Right atrium auricular region (tissue), 2 donors: ENCODE measurements at places on chromosomes 4 and X.

DNA sequence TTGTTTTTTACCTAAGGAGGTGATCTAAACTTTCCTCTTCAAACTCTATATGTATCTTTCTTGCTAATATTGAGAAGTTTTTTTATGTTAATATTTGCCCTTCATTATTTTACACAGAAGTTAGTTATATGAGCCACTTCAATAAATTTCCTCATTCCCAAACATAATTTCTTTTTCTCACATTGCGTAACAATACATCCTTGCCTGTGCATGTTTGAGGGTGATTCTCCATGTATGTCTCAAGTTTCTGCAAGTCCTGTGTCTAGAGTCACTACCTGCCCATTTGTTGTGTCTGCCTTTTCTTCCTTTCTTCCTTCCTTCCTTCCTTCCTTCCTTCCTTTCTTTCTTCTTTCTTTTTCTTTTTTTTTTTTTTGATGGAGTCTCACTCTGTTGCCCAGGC is 2057.9 kb downstream of the PCDH7 start:
- DNase-seq: no peak

DNA sequence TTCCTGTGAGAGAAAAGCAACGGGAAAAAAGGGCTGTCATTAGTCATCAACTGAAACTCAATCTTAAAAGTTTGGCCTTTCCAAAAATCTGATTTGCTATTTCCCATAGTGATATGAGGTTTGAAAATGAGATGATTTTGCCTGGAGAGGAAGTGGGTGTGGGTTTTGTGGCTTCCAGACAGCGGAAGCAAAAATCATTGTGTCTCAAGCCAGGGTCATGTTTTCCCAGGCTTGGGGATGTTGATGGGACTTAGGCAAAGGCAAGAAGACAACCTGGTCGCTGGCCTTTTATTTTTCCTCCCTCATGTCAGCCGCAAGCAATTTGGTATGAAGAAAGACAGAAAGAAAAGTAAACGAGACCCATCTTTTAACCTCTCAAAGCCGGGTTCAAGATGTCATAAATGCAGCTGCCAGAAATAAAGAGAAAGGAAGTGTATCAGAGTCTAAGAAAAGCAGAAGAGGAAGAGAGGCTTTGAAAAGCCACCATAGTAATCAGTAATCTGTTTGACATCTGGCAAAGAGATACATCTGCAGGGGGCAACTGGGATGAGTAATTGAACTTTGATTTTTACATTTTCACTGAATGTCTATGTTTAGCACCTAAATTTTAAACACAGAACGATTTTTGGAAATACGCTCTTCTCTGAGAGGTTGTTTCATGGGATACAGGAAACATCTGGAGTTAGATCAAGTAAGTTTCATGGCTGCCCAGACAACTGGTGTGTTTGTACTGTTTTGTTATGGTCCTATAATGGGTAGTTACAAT is 521.6 kb upstream of the SLIT2 start:
- DNase-seq: no peak

DNA sequence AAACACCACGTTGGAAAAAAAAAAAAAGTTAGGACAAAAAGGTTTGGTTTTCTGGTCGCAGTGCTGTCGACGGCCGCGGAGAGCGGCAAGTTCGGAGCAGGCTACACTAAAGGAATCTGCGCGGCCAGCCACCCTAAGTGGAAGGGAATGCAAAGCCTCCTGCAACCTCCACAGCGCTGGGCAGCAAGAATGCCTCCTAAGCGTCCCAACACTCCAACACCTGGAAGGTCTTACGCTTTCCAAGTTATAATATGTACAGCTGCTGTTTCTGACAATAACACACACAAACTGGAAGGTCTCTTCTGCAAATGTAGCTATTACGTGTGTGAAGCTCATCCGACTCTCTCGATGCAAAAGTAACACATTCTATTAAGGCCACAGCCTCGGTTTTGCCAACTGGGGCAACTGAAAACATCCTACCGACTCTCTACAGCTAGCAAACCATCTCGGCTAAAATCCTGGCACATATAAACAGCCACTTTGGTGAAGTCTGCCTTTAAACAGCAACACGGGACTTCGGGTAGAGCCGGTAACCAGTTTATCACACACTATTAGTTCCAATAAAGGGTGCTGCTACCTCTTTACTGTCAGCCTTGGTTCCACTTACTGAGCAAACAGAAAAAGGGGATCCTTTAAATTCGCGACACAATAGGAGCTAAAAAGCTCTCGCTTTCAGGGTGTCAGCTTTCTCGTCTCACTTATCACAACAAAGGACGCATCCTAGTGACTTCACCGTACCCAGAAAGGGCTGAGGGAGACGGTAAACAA is 895 bp downstream of the SMIM14 start:
- DNase-seq: peak; percentile 68

DNA sequence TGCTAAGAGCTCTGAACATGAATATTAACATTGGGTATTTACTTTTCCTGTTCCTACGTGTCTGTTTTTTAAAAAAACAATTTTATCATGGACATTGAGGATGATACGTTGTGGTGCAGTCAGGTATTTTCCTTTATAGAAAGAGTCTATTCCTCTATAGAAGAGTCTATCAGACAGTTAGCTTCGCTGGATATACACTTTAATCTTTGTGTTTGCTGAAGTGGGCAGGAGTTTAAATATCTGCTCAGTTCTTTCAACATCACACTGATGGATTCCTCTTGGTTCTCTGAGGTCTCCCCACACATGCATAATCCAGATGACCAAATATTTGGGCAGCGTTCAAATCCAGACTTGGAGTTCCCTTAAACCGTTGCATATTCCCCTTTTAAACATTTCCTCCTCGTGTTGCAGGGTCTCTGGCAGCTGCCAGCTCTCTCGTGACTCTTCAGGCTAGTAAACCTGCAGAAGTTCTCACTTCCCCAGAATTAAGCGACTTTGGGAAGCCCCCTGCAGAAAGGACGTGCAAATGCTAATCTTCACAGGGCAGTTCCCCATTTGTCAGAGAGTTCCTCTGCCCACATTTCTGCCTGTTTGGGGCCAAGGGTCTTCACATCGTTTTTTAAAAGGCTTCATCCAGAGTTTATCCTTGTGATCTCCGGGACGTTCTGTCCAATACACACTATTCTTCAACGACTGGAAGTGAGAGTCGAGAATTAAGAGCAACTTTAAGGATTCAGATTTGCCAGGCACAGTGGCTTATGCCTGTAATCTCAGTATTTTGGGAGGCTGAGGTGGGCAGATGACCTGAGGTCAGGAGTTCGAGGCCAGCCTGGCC is 20.5 kb upstream of the DHRSX start:
- no peak for DNase-seq

DNA sequence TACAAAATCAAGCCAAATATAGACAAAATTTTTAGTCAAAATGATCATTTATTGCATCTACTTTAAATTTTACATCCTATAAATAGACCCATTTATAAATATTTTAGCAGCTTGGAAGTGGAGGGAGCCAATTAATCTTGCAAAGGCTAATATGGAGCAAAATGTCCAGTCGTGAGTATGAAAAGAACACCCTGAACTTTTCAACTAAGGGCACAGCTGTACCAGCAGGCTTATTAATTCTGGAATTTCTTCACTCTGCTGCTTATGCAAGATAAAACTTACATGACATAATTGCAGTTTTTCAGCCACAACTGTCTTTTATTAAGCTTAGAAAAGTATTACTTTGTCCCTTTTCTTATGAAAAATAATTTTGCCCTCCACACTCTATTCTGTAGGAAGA is 22.9 kb upstream of the USP53 start:
- DNase-seq: no peak

GRCh38 chr4:162061214-162061613 is 102.6 kb downstream of the FSTL5 start:
- no peak for DNase-seq

DNA sequence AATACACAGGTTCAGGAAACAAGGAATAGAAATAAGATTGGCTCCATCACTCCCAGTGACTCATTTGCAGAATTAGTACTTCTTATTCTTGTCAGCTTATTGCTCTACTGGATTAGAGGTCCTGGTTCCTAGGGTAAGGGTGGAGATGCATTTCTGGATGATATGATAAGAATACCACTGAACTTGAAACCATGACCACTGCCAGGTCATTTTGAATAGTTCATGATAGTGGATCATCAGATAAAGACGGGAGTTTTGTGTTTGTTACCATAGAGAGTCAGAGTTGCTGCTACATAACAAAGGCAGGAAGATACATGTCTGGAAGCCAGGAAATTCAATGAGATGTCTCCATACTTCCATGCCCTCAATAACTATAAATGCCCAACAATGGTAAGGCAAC is 109.2 kb upstream of the FAT1 start:
- DNase-seq: no peak

- DNase-seq: no peak
These were observed 237.3 kb downstream of the AR start for GRCh38 chrX:67781132-67781531.

DNA sequence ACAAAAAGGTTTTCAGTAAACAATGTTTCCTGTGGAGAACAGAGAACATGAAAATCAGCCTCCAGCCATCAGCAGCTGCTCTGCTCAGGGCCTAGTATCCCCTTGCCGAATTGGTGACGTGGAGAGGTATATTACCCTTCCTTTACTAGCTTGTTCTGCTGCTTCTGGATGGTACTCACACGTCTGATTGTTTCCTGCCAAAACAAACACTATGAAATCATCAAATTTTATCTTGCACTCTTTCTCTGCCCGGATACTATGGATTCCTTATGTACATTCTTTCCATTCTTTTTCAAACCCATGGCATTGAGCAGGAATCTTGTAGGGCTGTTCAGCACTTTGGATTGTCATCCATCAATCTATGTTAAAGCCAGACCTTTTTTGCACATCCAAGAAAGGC is 18.8 kb upstream of the METAP1 start:
- DNase-seq: no peak

DNA sequence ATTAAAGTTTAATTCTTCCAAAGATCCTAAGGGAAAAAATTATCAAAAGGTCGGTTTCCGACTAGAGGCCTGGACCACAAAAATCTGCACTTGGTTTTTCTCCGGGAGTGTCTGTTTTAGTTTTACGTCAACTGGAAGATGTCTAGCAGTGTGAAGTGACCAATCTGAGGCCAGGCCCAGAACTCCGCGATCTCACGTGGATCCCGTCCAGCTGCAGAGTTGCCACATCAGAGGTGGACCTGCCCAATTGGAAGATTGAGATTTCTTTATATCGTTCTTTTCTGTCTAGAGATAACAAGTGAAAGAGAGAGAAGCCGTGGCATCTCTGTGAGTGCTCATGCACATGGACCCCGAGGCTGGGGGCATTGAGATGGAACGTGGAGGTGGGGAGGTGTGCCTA is 115.8 kb downstream of the AFF1 start:
- peak; percentile 89 for DNase-seq

DNA sequence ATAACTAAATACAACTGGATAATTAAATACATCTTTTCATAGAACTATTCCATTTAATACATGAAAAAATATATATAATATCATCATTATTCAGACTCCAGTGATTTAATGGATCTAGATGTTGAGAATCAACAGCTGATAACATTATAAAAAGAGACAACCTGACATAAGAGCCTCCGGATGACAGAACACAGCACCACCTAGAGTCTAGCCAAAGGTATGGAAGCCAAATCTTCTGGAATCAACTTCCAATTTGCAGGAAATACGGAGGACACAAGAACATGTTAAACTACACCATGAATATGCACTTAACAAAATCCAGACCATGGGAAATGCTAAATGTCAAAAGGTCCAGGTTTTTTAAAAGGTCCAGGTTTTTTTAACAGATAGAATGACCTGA is 55.0 kb downstream of the LRBA start:
- DNase-seq: no peak

- no peak for DNase-seq
These were observed 7.2 kb downstream of the IL15 start for GRCh38 chr4:141643557-141643956.

DNA sequence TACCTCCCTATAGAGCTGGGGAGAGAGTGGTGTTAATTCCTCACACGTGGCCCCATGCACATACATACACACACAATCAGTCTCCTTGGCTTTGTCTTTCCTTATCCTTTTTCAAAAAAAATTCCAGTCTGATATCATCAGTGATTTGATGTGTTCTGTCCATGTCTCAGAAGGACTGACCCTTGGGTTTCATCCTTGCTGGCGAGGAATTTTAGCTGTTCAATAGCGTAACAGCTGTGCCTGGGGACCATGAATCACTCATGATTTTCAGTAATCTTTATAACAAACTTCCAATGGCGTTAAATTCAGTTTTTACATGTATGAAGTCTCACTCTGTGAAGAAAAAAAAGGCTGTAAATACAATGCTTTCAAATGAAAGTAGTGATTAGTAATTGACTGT is 204.6 kb downstream of the RBMX2 start:
- no peak for DNase-seq

DNA sequence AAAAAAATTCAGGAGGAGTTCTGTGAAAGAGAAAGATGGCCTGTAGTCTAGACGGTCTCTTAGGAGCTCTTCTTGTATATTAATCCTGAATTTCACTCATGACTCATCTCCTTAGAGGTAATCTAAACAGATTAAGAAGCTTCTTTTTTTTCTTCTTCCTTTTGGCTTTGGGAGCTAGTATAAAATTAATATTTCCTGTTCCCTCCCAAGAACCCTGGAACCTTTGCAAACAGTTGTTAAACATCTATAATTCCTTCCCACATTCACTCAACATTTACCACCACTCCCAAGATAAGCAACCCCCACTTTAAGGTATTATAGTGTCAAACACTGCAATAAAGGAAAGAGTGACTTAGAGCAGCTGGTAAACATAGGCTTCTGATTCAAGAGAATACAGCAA is 146.4 kb upstream of the EDNRA start:
- DNase-seq: no peak

DNA sequence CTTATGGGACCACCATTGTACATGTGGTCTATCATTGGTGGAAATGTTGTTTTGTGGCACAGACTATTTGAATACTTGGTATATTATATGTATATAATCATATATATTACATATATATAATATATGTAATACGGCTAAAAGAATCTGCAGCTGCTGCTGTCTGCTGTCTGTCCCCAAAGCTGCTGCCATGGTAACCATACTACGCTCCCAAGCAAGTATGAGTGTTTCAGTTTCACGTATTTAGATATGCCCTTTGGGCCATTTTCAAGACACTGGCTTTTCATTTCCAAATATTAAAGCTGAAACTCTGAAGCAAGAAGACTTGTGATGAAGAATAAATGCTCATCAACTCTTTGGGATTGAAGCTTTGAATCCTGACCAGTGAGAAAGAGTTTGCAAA is 42.0 kb upstream of the ARSJ start:
- no peak for DNase-seq

GRCh38 chrX:117274965-117275364 is 812.2 kb upstream of the CT83 start:
- DNase-seq: no peak

- DNase-seq: no peak
These were observed 424.3 kb downstream of the ARAP2 start for GRCh38 chr4:35820003-35820402.
